ENCODE measurements at places on chromosomes 12 and 14.

DNA sequence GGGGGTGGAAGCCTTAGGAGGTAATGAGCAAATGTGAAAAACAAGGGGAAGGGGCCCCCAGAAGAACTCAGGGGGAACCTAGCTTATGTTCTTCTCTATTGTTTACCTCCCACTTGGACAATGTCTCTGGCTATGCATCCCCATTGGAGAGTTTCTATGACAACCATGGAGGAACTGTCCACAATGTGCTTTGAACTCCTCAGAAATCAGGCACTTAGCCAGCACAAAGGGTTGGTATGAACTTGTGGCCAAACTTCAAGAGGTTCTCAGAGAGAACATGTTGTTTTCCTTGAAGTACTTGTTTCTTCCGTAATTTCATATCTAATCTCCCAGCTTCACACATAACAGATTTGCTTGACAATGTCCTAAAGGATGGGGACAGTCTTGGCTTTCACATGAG is 202.8 kb upstream of the PELI2 start:
- DNase-seq = no peak

- no peak for DNase-seq
Observed at GRCh38 chr12:77213319-77213718, 147.9 kb upstream of the E2F7 start.

DNA sequence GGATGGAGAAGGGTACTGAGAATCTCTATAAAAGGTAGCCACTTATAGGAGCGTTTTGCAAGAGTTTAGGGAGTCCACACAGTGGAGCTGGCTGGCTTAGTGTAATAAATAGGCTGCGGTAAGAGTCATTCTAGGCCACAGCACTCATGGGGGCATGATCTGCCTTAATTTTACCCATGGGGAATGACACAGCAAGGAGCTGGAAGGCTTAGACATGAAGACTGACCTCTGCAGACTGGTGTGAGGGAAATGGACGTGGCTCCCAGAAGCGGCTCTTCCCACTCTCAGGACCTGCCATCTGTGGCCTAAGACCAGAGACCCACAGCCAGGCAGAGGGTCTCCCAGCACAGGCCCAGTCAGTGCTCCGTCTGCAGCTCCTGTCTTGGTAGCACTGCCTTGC is 173.3 kb downstream of the PPM1H start:
- DNase-seq = no peak

DNA sequence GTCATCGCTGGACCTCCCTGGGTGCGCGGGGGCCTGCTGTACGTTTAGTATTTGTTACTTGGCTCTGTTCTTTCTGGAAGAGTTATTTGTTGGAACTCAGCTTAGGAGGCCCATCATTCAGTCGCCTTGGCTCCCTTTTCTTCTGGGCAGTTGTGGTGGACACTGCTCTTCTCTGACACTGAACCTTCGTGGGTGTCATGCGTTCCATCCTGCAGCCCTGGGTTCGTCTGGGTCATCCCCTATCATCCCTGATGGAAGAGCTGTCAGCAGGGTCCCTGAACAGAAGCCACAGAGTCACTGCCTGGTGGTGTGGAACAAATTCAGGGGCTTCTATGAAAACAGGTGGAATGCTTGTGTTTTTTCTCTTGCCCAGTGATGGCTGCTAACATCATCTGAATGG is 52.9 kb upstream of the SCN8A start:
- no peak for DNase-seq

DNA sequence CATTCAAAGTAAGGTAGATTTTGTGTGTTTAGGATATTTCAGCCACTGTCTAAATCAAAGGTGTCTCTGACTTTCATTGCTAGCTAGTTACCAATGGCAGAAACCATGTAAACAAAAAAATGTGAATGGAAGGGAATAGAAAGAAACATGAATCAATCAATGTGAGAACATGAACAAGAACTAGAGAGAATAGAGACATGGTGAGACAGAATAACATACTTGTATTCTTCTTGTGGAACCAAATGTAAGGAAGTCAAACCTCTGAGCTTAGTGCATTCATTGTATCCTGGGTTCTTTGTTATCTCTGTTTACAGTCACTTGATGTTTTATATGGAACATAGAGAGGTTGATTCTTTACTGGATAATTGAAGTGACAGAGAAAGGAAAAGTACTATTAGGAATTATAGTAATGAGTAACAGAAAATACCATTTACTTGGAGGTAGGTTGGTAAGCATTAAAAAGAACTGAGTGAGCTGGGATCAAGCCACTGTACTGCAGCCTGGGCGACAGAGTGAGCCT is 2.6 kb upstream of the WNK1 start:
- DNase-seq = no peak

DNA sequence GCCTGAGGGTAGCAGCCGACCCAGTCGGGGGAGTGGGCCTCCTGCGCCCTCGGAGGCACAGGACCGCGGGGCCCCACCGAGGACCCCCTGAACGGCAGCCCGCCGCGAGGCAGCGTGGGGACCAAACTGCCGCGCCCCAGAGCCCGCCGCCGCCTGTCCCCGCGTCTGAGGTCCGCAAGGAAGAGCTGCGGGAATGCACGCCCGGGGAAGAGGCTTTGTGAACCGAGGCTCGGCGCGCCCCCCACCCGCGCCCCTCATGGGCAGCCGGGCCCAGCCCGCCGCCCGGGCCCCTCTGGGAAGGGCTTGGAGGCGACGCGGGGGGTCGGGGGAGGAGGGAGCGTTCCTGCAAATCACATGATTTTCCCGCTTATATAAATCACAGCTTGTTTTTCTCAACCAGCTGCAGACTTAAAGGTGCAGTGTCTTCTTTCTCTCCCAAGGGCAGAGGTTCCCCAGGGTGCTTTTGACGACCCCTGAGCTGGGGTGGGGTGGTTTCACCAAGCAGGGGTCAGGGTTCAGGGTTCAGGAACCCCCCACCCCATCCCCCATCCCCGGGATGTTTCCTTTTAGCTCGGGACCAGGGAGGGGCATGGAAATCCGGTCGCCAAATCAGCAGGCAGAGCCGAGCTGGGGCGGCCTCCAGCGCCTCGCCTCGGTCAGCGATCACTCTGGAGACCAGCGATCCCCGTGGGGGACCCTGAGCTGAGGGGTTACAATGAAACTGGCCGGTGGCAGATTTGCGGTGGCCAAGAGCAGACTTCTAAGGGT is 44.7 kb upstream of the ATP23 start:
- peak; percentile 50 for DNase-seq

Measured in NCI-H2227 treated with DMSO at 0.1 percent for 48 hours (cell line).